Activated naive CD4-positive, alpha-beta T cell treated with anti-CD3 and anti-CD28 coated beads, Interleukin-2, amount 50 U/mL, for 72 hours (primary cell): ENCODE measurements at places on chromosomes 7 and 10.
A peak's percentile ranks its signal among the peaks of the same experiment; 100 is the strongest.

GRCh38 chr10:48468866-48469511 is 135.9 kb downstream of the ARHGAP22 start:
- DNase-seq: peak; percentile 39

DNA sequence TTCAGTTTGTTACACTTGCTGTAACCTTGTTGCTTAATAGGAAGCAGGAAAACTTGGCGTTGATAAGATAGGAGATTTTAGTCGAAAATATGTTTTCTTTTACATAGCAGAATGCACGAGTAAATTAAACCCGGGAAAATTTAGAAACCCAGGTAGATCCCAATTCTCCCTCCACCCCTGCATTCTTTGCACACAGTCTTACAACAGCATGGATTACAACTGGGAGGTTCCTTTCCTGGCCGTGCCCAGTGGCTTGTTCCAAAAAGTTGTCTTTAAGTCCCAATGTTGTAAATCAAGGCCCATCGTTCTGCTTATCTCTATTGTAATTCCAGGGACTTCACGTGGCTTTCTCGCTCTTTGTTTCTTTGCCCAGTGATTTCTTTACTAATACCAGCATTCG is 1.1 kb upstream of the DPY19L1 start:
- DNase-seq: no peak

DNA sequence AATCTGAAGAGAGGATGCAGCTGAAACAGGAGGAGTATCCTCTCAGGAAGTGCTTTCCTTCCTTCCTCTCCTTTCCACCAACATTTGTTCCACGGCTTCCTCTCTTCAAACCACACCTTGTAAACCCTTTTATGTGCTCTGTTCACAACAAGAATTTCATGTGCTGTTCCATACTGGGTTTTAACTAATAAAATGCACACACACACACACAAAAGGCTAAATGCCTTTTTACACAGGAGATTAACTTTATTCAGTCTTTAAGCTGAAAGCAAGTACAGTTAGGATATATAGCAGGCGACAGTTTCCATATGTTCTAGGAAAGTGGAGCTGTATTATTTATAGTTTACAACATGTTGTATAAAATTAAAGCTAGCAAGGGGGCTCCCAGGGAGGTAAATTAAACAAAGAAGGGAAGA is 106.7 kb downstream of the REEP3 start:
- DNase-seq: no peak

DNA sequence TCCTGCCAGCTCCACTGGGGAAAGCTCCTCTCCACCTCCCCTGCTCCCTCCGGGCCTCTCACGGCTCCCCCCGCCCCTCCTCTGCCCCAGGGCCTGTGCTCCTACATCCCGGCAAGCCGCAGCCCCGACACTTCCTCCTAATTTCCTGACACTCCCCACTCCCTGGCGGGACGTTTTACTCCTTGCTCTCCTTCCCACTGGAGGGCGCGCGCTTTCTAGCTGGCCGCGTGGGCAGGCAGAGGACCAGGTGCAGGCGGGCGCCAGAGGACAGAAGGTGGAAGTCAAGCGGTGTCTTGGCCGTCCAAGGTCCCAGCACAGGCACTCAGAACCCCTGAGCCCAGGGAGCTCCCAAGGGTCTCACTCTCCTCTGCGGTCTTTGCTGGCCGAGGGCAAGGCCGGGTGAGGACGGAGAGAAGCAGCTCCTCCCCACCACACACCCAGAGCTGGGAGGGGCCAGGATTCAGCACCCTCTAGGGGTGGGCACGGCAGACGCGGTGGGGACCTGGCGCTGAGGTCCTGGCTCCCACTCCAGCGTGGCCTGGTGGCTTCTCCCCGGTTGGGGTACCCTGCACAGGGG is 19.1 kb downstream of the ADAM8 start:
- no peak for DNase-seq

GRCh38 chr7:16688249-16688648 is 42.3 kb downstream of the BZW2 start:
- no peak for DNase-seq

GRCh38 chr7:143884241-143884968 is 17.6 kb downstream of the TCAF1 start:
- DNase-seq: no peak

DNA sequence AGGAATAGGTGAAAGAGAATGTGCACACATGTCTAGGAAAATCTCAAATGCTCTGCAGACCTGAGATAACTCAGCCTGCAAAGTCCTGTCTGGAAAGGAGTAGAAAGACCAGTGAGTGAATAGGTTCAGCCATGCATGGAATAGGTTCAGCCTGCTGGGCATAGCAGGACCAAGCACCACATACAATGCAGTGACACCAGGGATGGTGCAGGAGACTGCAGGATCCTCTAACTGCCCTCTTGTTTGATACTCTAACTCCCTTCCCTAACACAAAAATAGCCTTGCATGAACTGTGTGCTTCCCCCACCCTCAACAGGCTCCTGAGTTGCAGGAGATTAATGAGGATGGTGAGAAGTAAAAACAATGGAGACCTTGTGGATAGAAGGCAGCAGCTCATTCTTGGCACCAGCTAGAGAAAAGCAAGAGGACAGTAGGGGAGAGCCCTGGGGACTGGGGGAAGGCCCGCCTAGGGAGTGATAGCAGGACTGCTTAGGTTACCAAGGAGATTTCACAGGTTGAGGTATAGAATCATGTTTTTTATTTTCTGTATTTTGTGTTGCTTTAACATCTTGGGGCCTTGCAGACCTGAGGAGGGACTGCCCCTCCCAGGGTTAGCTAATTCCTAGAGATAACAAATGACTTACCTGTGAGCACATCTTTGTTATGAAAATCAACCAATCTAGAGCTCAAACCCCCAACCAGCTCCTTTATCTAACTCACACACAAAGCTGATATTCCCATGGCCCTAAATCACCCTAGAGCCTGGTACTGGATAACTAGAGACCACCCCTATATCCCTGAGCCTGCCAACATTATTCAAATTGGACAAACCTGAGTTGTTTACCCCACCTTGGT is 187.8 kb downstream of the PLPP4 start:
- no peak for DNase-seq

- no peak for DNase-seq
These were observed 246.7 kb downstream of the FGFR2 start for GRCh38 chr10:121351540-121351939.

- DNase-seq: no peak
These were observed 65.9 kb upstream of the ZNF92 start for GRCh38 chr7:65307651-65308299.

- DNase-seq: no peak
These were observed 104.7 kb upstream of the PCGF5 start for GRCh38 chr10:91115618-91116390.
